ENCODE measurements at places on chromosomes 2 and 18.

DNA sequence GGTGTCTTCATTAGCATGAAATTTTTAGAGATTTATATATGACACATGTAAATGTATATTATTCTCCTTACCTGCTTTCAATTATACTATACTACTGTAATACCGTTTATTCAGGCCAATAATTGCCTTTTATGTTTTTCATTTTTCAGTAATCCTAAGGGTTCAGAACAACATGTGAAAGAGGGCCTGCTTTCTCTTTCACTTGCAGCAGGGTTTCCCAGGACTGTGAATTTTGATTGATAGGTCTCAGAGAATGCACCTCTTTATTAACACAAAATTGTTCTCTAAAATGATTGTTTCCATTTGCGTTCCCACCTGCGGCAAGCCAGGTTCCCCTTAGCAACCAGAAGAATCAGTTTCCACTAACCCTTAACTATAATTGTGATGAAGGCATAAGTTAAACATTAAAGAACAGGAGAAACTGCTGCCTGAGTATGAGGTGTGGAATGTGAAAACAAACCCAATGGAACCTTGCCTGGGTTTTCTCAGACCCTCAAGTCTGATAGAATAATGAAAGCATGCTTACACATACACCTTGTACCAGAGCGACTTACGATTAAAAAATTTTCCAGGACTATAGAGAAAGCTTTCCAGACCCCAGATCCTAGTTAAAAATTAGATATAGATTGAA is 1591.2 kb upstream of the LRRTM1 start:
- DNase-seq, result no peak

DNA sequence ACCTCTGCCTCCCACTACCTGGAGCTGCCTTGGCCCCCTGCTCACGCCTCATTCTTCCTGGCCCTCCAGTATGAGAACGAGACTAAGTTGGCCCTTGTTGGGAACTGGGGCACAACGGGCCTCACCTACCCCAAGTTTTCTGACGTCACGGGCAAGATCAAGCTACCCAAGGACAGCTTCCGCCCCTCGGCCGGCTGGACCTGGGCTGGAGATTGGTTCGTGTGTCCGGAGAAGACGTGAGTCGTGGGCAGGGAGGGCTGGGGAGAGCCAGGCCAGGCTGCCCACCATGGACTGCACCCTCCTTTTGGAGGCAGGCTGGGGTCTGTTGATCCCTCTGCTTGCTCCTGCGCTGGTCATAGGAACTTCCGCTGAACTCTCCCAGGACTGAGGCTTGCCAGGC is 114.7 kb downstream of the DYSF start:
- no peak for DNase-seq

DNA sequence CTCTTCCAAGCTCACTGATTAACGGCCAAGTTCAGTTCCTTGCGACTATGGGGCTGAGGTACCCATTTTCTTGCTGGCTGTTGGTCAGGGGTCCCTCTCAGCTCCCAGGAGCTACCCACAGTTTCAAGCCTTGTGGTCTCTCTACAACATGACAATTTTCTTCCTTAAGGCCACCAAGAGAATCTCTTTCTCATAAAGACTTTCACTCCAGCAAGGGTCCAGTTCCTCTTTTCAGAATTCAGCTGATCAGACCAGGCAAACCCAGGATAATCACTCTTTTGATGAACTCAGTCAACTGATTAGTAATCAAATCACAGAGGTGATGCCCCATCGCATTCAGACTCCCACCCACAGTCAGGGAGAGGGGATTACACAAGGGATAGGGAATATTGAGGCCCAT is 129.7 kb downstream of the IRS1 start:
- DNase-seq, result no peak

DNA sequence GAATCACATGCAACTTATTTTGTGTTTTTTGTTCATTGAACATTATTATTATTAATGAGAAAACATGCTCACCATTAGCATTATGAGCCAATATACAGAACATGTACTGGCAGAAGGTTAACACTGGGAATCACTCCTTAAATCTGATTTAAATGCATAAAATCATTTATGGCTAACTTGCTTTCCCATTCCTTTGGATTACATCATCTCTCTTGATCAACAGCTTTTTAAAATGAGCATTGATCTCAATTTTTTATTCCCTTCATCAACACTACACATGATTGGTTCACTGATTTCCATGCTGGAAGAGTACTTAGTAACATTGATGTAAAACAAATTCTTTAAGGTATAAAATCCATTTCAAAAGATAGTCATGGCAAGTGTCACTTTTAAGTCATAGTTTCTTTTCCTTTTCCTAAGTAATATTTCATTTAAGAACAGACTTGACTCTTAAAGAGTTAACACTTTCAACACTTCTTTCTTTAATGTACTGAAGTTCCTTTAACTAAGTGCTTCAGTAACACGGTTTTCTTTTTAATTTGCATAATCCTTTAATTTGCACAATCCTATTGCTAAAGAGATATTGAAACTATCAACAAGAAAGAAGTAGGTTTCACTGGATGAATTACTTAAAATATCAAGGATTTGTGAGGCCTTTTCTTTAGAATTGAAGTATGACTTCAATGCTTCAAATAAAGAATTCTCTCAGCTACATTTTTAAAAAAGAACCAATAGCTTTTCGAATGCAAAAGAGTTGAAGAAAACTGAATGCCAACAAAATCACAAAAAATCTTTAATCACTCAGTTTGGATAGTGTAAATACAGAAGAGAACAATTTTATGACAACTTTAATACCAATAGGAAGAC is 24.9 kb upstream of the BUB1 start:
- DNase-seq, result no peak

GRCh38 chr2:18403921-18404522 is 156.4 kb downstream of the RDH14 start:
- DNase-seq, result no peak

DNA sequence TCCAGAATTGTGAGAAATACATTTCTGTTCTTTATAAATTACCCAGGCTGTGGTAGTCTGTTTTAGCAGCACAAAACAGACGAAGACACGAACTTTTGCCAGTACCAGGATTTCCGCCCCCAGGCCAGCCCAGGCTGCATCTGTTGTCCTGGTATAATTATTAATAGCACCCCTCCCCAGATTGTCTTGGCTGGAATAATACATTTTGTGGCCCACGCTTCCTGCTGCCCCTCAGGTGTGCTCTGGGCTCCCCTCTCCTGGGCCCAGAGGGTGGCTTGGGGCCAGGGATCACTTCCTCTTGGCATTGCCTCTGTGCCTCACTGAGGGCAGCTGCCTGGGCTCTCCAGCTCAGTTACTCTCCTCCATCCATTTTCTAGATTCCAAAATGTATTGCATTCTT is 102.1 kb upstream of the HS6ST1 start:
- DNase-seq, result no peak

GRCh38 chr18:26981360-26982082 is 116.0 kb upstream of the AQP4 start:
- DNase-seq, result no peak

DNA sequence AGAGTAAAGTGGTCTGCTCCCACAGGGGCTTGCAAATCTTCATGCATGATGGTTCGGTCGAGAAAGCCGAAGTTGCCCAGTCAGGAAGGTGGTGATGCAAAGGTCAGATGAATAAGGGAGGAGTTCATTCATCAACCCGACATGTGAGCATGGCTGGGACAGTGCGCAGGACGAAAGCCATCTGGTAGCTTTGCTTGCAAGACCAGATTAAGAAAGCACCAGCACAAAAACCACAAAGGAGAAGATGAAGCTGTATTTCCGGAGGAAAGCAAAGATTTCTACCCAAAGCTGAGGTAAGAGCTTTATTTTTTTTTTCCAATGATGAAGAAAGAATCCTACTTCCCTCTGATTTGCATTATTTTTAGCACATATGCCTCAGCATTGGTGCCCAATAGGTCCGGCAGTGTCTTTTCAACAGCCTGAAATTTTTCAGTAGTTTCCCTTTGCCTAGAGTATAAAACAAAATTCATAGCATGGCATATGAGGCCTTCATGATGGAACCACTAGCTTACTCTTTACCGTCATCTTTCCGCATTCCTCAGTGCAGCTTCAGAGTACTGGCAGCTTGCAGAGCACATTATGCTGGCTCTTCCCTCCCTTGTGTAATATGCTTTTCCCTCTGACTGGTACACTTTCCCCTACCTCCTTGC is 112.0 kb upstream of the THOC1 start:
- no peak for DNase-seq

DNA sequence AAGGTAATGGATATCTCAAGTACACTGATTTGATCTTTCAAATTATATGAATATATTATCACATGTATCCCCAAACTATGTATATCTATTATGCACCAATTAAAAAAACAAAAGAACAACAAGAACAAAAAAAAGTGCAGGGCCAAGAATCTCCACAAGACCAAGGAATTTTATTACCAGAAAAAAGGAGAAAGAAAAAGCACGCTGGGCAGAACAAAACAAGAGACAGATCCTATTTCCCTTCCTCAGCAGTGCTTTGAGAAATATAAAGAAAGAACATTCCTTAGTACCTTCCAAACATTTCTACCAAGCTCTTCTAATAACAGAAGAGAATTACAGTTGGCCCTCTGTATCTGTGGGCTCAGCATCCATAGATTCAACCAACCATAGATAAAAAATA is 144.7 kb upstream of the CREB1 start:
- DNase-seq, result no peak

- no peak for DNase-seq
These were observed 408.9 kb downstream of the PLCL1 start for GRCh38 chr2:198213253-198213652.

- no peak for DNase-seq
These were observed 21.1 kb downstream of the TET3 start for GRCh38 chr2:74005786-74006185.

DNA sequence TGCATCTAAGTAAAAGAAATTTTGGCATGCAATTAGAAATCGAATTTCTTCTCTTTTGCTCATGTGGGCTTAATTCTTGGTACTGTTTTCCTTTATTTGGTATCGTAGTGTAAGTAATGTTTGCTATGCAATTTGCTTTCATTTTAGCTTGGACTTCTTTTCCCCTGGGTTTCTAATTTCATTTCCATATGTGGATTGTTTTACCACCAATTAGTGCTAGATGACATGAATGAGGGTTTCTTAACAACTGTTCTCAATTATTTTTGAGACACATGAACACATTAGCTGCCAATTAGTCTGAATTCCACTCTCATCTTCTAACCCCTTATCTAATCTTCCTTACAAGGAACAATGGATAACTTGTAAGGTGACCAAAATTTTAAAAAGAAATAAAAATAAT is 1047.2 kb upstream of the PIK3C3 start:
- DNase-seq, result no peak

GRCh38 chr2:15701341-15701907 is 109.8 kb downstream of the DDX1 start:
- no peak for DNase-seq

GRCh38 chr2:38075507-38076151 is at the start of gene CYP1B1:
TSS of gene CYP1B1 (minus strand) at chr2:38076151. CDS start at chr2:38075388, 763 bp downstream.
- peak; percentile 77 for DNase-seq

DNA sequence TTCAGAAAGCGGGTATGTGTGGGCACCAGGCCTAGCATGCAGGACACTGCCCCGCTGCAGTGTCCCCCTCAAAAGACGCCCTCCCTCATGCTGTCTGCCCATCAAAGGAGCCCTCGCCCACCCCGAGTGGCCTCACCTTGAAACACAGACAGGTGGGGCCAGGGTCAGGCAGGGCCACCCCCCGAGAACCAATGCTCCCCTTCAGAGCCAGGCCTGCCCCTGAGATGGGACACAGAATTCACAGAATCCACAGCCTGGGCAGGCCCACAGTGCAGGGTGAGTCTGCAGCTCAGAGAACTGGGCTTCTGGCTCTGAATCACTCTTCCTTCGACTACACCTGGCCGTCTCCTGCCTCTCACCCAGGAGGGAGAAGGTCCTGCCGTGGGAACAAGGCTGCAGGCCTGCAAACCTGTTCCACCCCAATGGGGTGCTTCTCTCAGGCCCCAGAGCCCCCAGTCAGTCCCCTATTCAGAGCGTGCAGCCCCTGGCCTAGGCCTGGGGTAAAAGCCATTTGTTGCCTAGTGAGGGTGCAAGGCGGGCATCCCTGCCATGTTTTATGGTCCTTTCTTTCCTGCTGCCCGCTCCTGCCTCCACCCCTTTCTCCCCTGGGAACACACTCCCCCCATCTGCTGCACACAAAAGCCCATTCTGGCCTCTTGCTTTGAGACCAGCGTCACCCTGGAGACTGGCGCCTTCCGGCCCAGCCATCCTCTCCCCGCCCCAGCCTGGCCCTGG is 11.3 kb upstream of the ARHGEF4 start:
- DNase-seq, result no peak

Measured in iris pigment epithelial cell (primary cell).